ENCODE measurements at places on chromosomes 3 and 15.

GRCh38 chr15:69656271-69657030, 203.8 kb downstream of the RPLP1 start:
- no peaks in the 10 kb centered on the region for H3K36me3 ChIP-seq
- no peak overlapping the region for H3K27ac ChIP-seq
- H3K4me3 ChIP-seq = no peak overlapping the region
- ATAC-seq = no peak

- peak; percentile 97 for ATAC-seq
- H3K27ac ChIP-seq = peak overlapping the region; percentile 8
- H3K4me3 ChIP-seq = peak overlapping the region; percentile 44
- peaks cover 39% of the 10 kb centered on the region for H3K4me1 ChIP-seq
- no peaks in the 10 kb centered on the region for H3K27me3 ChIP-seq
These were observed 261.3 kb downstream of the RPLP1 start for GRCh38 chr15:69713726-69714559.

- no peak for ATAC-seq
- H3K4me3 ChIP-seq = no peak overlapping the region
- H3K4me1 ChIP-seq = peaks cover 6% of the 10 kb centered on the region
- H3K27me3 ChIP-seq = peaks cover 16% of the 10 kb centered on the region
- no peaks in the 10 kb centered on the region for H3K36me3 ChIP-seq
- H3K27ac ChIP-seq = no peak overlapping the region
These were observed 42.0 kb upstream of the ATP2B2 start for GRCh38 chr3:10547413-10547812.

GRCh38 chr15:27223179-27223578, 252.2 kb downstream of the GABRG3 start:
- H3K4me3 ChIP-seq = no peak overlapping the region
- H3K36me3 ChIP-seq = no peaks in the 10 kb centered on the region
- H3K27ac ChIP-seq = no peak overlapping the region
- ATAC-seq = no peak
- no peaks in the 10 kb centered on the region for H3K4me1 ChIP-seq
